ENCODE measurements at places on chromosomes 7 and 10. TPM values are rescaled to one million over a fixed set of nuclear protein-coding genes. Genes with fewer than 3 reads are reported as not detected.
A peak's percentile ranks its signal among the peaks of the same experiment; 100 is the strongest.

- no peak for DNase-seq
Observed at GRCh38 chr10:52208365-52208764, 105.7 kb upstream of the DKK1 start.

Gene OR2A7
- total RNA-seq: 14.1 TPM

GRCh38 chr10:91187156-91187555 is 33.3 kb upstream of the PCGF5 start:
- no peak for DNase-seq

GRCh38 chr10:112278871-112279270 is 4.3 kb upstream of the TECTB start:
- DNase-seq: no peak

Gene UFSP1
- total RNA-seq: not detected

DNA sequence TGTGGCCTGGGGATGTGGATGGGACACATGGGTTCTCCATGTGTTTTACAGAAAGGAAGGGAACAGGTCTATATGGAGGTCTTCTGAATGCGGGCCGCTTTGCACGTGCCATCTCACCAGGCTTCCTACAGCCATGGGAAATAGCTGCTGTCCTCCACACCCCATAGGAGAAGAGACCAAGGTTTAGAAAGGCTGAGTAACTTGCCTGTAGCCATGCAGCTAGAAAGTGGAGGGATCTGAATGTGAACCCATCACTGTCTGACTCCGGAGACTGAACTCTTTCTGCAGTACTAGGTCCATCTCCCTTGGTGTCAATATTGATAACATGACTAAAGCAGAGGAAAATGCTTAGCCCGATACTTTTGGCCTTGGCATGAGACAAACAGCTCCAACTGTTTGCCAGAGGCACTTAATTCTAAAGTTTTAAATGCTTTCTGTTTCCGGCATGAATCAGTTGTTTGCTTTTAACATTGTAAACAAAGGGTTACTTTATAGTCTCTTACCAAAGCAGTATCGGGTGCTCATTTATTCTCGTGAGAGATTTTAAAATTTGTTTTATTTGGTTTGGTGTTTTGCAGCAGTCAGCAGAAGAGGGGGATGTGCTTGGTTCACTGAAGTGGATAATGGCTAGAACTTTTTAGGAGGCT is 64.8 kb upstream of the LOXL4 start:
- DNase-seq: no peak

Gene FKBP9
- total RNA-seq: 186 TPM

DNA sequence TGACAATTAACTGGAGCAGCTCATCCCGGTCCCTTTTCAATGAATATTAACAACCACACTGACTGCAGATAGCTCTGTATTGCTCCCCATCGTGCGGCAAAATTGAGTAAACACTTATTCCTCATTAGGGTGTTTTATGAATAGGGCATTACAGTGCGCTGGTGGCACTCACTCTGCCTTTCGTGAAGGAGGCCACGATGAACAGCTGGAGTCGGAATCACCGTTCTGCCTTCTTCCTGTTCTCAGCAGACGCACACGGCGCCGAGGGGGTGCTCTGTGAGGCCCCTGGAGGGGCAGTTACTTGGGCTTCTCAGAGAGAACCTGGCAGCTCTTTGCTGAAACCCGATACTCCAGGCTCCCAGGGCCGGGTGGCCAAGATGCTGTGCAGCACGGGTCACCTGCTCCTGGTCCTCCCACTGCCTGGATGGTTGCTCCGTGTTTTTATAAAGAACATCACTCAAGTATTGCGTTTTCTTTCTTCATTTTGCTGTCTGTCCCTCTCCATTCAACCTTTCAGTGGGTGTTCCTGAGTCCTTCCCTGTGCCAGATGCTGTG is 241.9 kb downstream of the GLRX3 start:
- DNase-seq: no peak

Gene CPA2
- total RNA-seq: not detected

- no peak for DNase-seq
Observed at GRCh38 chr7:9842301-9842700, 1131.4 kb upstream of the PHF14 start.

Gene CCDC3
- total RNA-seq: 0.75 TPM

DNA sequence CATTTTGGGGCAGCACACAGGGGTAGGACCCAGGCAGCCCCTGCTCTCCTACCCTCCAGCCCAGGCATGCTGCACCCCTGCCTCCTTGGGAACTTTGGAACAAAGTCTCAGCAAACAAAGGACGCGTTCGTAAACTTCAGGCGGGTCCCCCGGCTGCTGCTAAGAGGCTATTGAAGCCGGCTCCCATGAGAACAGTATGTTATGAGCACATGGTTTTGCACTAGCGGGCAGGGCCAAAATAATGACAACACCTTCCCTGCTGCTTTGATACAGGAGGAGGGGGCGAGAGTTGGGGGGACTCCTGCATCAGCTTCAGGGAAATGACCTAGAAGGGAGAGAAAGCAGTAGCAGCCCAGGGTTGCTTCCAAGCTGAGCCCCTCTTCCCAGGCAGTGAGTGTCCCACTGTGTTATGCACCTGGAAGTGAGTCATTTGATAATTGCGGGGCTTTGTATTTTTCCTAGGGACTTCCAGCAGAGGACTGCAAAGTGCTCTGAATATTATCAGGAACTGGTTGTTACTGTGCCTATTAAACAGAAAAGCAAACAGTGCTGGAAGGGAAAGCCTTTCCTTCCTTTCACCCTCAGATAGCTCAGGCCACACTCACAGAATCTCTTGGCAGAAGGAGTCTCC is 6.9 kb downstream of the ITPRIP start:
- peak; percentile 45 for DNase-seq

- no peak for DNase-seq
Observed at GRCh38 chr7:5117095-5117970, 71.7 kb downstream of the RBAK start.

DNA sequence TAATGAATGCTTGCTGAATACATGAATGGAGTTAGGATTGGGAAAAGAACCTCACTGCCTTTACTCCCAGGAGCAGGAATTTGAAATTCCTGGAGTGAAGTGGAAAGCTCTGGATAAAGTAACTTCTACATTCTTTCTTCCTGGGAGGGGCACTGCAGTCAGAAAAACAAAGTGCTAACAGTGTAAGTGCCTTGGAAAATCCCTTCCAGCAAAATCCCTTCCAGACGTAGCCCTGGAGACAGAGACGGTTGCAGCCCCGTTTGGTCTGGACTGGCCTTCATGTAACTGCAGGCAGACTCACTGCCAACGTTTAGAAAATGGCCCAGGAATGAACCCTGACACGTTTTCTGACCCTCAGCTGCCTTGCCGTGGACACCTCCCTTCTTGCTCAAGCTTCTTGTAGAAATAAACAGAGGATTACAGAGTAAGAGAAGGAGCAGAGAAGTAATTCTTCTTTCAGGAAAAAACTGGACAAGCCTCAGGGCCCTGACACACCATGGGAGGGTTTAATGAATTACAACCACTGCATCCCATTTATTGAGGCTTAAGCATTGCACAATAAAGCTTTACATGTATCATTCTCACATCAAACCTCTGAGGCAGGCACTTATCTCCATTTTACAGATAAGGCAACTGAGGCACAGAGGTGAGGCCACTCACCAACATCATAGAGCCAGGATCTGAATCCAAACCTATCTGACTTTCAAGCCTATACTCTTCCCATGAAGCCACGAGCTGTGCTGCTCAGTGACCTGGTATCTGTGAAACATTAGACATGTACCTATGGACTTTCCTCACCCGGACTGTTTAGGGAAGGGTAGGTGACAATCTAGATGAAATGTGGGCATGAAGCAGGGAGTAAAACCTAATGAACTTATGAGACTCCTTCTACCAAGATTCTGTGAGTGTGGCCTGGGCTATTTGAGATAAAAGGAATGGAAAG is 7.8 kb downstream of the ITPRIP start:
- peak; percentile 54 for DNase-seq

- no peak for DNase-seq
Observed at GRCh38 chr10:121873236-121873635, 54.6 kb downstream of the ATE1 start.

DNA sequence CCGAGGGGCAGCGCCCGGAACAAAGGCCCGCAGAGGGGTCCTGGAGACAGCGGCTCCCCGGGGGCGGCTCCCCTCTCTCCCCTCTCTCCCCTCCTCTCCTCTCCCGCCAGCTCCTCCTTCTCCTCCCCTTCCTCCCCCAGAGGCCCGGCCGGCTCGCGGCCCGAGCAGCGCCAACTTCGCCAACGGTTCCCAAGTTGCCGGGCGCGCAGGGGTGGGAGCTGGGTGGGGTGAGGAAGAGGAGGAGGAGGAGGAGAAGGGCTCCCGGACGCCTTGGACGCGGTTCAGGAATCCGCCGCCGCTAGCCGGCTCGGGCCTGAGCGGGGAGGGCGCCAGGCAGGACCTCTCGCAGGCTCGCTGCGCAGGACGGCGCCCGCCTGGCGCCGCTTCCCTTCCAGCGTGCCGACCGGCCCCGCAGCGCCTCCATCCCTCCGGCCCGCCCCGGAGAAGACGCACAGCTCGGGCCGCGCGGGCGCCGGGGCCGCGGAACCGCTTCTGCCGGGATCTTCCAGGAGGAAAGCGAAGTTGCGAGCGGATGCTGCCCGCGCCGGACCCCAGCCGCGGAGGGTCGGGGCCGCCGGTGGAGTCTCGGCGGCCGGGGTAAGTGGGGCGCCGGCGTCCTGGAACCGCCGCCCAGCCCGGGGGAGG is at the start of gene CHST3:
Gene CHST3, plus strand, starts transcription at position 298 of the 645 bp plus-strand sequence. CDS start 41,448 bp downstream, outside the sequence.
- peak; percentile 42 for DNase-seq

Gene ZNF775
- total RNA-seq: 75.2 TPM

DNA sequence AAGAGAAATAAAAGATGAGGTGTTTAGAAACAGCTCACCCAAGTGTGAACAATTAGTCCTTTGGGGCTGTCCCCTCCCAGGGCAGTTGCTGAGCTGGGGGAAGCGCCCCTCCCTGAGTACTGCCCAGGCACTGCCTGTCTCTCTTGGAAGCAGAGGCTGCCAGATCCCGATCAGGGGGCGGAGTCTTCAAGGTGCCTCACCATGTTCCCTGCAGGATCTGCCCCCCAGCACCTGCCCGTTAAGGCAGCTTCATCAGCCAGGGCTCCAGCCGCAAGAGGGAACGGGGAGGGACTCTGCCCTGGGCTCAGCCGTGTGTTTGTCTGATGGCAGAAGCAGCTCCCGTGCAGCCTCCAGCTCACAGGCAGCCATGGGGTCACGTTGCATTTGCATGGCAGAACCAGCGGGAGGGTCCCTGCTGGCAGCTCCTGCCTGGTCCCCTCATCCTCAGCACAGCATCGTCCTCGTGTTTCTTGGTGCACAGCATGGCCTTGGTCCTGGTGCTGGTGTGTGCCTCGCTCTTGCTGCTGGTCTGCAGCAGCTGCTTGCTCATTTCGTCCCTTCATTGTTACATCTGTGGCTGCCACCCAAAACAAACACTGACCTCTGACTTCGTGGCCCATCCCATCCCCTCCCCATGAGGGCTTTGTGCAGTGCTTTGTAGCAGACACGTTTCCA is 10.7 kb upstream of the DPYSL4 start:
- no peak for DNase-seq

Gene CCL26
- not detected for total RNA-seq

GRCh38 chr10:4586776-4587175 is 239.2 kb upstream of the AKR1E2 start:
- DNase-seq: no peak

Gene STK31
- total RNA-seq: 0.37 TPM

DNA sequence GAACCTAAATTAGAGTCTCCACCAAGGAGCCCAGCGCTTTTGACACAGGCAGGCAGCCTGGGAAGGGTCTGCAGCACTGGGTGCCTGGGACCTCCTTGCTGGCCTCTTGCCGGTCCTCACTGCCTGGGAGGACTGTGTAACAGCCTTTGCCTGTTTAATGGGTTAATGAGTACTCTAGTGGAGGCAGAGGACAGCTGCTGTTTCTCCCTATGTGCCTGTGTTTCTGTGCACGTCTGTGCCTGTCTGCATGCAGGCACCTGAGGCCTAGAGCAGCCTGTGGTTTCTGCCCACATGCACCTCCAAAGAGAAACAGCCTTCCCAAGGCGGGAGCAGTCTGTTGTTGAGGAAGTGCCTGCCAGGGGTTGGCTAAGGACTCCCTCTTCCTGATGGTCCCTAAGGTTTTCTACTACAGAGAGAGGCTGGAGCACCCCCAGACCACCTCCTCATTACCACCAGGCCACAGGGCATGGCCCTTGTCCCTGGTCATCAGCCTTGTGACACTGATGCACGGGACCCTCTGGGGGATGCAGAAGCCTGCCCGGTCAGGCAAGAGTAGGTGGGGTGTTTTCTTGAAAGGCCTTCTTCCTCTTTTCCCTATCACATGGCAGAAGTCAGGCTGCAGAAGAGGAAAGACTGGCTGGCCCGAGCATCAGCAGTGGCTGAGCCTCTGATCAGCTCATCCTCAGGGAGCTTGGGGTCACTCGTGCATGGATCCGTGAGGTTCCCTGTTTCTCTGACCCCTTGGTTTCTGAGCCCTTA is 14.2 kb downstream of the SLC29A3 start:
- no peak for DNase-seq

Gene SAP25
- 52.4 TPM for total RNA-seq

- DNase-seq: no peak
Observed at GRCh38 chr7:149415391-149416071, 45.3 kb downstream of the ZNF777 start.

DNA sequence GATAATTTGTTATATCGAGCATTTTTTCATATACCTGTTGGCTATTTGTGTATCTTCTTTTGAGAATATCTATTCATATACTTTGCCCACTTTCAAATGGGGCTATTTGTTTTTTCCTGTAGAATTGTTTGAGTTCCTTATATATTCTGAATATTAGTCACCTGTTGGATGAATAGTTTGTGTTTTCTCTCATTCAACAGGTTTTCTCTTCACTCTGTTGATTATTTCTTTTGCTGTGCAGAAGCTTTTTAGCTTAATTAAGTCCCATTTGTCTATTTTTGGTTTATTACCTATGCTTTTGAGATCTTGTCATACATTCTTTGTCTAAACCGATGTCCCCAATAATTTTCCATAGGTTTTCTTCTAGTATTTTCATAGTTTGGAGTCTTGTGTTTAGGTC is 65.3 kb downstream of the VTI1A start:
- DNase-seq: no peak

- DNase-seq: no peak
Observed at GRCh38 chr7:141708351-141708750, at the start of gene WEE2. Gene WEE2 (plus strand): TSS chr7:141708353. CDS start chr7:141708759, 406 bp downstream.

Gene PON1
- total RNA-seq: not detected

Gene GIMAP4
- total RNA-seq: 7.1 TPM

DNA sequence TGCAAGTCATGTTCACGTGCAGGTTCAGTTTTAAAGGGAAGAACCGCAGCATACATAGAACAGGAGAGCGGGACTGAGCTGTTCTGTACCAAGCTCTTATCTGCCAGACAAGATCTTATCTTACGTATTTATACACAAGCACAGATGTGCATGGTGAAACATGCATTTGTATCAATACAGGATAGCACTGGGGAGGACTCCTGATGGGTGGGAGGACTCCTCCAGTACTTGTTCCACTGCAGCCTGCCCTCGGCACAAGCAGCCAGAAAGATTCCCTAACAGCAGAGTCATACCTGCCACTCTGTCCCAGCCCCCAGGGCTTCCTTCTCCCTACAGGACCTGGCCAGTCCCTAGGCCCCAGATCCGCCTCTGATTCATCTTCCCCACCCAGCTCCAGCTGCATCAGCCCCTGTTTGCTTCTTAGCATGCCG is 13.2 kb upstream of the PRKCQ start:
- no peak for DNase-seq

Gene CHAT
- total RNA-seq: 1.1 TPM

GRCh38 chr10:99678921-99679320 is 19.6 kb downstream of the ENTPD7 start:
- DNase-seq: no peak

- peak; percentile 45 for DNase-seq
Observed at GRCh38 chr7:138097064-138097741, 20.9 kb downstream of the AKR1D1 start.

Gene C10orf105
- total RNA-seq: 0.16 TPM

Gene TLX1
- total RNA-seq: 0.14 TPM

GRCh38 chr10:96384506-96384905 is 25.7 kb upstream of the OPALIN start:
- DNase-seq: no peak

GRCh38 chr10:58457761-58458616 is 54.7 kb upstream of the BICC1 start:
- peak; percentile 30 for DNase-seq
